ENCODE measurements at places on chromosomes 3 and 15.

GRCh38 chr3:51392355-51393133 lies 1.5 kb downstream of the RBM15B start:
- DNase-seq, result no peak

DNA sequence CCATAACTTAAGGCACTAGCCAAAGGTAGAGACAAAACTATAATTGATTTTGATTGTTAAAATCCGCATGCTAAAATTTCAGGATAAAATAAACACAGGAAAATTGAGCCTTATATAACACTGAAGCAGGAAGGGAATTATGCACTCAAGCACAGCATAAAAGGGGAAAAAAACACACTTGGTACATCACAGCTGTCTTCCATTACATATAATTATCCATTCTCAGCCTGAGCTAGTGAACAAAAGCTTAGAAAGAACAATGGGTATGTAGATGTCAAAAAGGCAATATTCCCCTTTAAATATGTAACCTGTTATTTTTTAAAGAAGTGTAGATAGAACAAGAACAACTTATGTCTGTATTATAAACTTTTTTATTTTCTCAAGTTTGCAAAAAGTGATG lies 899.2 kb downstream of the ROBO1 start:
- DNase-seq, result no peak

DNA sequence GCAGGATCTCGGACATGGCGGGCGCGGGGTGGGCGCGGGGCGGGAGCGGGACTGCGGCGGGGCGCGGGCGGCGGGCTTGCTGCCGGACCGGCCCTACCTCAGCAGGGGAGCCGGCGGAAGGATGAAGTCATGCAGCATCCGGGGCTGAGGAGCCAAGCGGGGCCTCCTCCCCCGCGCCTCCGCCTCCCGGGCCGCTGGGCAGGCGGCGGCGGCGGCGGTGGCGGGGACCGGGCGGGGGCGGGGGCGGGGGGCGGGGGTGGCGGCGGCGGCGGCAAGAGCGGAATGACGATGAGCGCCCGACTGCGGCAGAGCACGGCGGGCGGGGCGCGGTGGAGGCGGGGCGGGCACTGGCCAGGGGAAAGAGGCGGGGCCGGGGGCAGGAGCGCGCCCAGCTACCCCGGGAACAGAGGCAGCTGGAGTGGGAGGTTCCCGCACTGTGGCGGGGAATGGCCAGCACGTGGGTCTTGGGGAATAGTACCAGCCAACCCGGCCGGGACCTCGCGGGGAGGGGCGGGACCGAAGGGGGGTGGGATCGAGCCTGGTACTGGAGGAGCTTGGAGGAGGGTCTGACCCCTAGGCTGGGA lies at the start of gene CAMK2N2:
TSS of gene CAMK2N2 (minus strand) at position 284 of the 584 bp plus-strand sequence. CDS start at position 16, 268 bp downstream.
- no peak for DNase-seq

DNA sequence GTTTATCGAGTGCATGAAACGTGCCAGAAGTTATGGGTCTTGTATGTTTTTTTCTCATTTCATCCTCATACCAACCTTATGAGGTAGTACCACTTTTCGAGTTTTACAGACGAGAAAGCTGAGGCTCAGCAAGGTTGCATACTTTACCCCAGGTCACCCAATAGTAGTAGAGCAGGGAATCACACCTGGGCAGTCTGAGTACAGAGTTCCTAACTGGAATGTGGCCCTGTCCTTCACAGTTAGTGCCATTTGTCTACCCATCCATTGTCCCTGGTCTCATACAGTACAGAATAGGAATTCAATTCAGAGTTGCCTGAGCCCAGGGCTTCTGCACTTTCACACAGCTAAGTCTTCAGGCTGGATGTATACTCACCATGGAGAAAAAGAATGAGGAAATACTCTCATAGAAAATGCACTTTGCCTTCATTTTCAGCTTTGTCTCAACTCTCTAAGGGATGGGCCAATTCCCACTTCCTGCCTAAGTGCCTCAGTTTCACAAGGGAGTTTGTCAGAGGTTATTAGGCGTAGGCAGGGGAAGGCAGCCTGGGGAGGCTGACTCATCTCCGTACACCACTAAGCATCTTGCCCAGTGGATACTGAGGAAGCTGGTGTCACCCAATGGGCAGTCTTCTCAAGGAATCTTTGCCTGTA lies 93.2 kb downstream of the TMEM212 start:
- no peak for DNase-seq

DNA sequence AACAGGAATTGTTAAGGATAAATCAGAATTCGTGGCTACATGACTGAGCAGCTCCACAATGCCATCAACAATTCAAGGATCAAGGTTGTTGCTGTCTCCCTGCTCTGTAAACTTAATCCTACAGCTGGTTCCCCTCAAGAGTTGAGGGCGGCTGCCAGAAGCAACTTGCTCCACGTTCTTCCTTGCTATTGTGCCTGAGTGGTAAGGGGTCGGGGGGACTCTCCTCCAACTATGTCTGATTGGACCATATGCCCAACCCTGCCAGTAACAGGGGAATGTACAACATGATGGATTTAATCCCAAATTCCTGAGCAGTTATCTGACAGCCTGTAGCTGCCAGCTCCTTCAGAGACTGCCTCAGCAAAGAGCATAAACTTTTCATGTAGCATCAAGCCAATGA lies 37.9 kb upstream of the MECOM start:
- no peak for DNase-seq

- DNase-seq, result no peak
These were observed 75.3 kb upstream of the LRRFIP2 start for GRCh38 chr3:37249717-37250116.
